ENCODE measurements at places on chromosomes 6 and 20.
A peak's percentile ranks its signal among the peaks of the same experiment; 100 is the strongest.

DNA sequence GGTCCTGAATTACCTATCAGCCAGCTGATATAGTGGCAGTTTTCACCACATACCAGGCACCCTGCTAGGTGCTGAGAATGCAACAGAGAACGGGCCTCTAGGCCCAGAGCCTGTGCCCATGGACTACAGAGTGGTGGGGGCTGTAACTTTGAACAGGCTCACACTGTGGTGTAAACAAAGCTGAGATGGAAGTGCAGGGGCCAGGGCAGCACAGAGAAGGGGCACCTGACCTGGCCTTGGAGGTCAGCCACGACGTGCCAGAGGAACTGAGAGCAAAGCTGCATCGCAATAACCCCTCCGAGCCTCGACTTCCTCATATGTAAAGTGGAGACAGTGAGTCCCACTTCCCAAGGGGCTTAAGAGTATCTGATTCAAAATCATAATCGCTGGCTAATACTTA lies 105.8 kb downstream of the MAFB start:
- DNase-seq: no peak

- no peak for DNase-seq
These were observed 228.5 kb downstream of the ZMYND8 start for GRCh38 chr20:47127999-47128398.

DNA sequence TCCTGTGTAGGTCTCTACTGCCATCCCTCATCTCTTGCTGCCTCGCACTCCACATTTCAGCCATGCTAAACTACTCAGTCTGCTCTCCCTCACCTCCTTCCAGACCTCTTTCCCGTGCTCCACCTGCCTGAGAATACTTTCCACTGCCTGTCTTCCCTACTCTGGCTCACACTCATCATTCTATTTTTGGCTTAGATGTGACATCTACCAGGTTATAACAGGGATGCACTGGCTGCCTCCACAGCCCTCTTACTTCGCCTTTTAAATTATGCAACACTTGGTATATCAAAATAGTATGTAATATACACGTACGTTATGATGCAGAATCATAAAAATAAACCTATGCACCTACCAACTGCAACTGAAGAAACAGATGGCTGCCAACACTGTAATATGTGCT lies 222.8 kb upstream of the DTNBP1 start:
- no peak for DNase-seq

DNA sequence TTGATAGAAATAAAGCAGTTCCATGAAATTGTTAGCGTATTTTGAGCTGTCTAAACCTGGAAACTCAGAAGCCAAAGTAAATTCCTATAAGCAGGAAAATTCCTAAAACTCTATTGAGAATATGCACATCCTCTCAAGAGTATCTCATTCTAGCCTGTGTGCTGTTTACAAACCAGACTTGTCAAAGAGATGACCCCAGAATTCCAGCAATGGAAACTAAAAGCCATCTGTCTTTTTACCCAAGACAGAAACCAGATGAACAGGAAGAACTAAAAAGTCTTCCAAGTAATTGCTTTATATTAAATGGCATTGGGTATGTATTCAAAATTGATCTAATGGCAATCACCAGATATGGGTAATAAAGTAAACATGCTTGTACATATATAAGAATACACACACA lies 92.6 kb downstream of the COL19A1 start:
- no peak for DNase-seq

GRCh38 chr6:107330168-107330567 lies 129.2 kb downstream of the PDSS2 start:
- DNase-seq: no peak

- DNase-seq: no peak
These were observed 61.6 kb downstream of the SRC start for GRCh38 chr20:37407573-37408002.

- no peak for DNase-seq
These were observed 102.8 kb upstream of the TMEM181 start for GRCh38 chr6:158457131-158457530.

DNA sequence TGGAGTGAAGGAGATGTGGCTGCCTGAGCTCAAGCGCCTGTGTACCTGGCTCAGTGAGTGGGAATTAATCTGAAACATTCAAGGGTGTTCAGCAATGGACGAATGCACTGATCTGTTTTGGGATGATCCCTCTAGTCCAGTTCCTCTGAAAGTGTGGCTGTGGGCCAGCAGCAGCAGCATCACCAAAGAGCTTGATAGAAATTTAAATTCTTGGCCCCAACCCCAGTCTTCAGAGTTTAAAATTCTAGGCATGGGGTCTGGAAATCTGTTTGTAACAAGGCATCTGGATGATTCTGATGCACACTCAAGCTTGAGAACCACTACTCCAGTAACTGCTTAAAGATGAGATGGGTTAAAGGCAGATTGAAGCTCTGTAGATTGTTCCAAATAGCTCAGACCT lies 59.2 kb downstream of the STMND1 start:
- DNase-seq: no peak

- DNase-seq: no peak
These were observed 13.5 kb downstream of the THBS2 start for GRCh38 chr6:169240125-169240524.

DNA sequence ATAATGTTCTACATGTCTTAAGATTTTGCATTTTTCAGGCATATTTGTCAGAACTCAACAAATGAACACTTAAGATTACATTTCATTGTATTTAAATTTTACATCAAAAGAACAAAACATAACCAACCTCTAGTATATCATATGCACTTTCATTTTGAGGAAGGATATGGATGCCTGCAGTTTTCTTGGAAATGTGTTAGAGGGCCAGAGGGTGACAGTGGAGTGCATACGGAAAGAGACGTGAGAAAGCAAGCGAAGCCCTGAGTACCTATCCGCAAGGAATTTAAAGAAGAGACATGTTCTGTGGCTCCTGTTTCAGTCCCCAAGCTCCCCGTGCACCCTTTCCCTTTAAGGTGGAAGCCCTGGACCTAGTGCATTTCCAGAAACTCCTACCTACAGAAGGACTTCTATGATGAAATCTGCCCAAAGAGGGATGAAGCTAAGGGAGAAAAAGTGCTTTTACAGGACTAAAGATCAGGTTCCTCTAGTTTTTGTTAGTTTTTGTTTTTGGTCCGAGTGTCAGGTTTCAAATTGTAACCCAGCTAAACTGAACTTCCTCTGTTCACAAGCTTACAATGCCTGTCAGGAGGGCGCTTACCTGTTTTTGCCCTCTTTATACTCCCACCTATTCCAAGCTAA lies 38.8 kb downstream of the EZR start:
- no peak for DNase-seq

DNA sequence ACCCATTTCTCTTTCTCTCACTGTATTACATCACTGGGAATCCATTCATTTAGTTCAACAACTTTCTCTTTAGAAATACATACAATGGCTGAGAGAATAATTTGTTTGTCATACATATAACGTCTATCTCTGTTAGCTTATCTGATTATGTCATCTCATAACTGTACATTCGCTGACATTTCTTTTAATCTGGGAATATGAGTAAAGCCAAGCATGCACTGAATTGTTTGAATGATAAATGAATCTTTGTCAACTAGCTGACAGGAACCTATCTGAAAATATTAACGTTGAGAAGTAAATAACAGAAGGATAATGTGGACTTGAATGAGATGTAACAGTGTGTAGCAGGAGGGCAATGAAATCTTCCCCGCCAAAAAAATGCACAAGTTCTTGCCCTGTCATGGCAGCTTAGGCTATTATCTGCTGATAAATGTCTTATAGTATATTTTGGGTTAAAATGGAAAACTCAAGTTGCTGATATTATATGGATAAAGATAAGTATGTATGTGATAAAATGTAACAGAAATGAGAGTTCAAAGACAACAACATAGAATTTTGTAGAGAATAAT lies 581.2 kb upstream of the ADGRB3 start:
- DNase-seq: no peak

DNA sequence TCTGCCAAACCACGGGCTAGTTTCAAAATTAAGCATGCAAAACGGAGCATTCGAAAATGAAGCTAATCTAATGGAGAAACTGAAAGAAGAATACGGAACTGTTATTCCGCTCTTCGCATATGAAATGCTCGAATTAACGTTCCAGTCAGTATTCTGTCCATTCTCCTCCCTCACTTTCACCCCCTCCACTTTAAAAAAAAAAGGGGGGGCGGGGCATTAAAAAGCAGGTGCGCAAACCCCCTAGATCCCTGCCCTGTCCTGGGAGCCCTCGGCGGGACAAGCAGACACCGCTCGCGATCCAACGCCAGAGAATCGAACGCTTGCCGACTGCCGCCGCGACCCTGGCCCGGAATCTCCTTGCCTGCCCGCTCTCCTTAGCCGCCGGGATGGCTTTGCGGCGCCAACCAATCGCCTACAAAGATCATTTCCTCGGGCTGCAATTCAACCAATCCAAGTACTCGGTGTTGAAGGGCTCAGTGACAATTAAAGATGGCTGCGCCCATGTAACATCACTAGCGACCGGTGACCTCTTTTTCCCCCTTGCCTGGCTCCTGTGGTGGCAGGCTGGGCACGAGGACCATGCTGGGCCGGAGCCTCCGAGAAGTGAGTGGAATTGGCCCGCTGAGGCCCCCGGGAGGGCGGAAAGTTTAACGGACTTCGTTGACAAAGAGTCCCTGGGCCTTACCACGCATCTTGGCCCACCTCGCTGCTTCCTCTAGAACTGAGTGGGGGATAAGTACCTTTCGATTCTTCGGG lies at the start of the genes QRSL1 and RTN4IP1:
Gene QRSL1 (plus strand): TSS at position 476 of the 756 bp plus-strand sequence. CDS start 104 bp downstream, at position 580.
Gene RTN4IP1 (minus strand): TSS at position 396 of the 756 bp plus-strand sequence. CDS start 477 bp downstream, outside the sequence.
- peak; percentile 96 for DNase-seq

GRCh38 chr20:49515586-49515985 lies 33.1 kb upstream of the KCNB1 start:
- no peak for DNase-seq

DNA sequence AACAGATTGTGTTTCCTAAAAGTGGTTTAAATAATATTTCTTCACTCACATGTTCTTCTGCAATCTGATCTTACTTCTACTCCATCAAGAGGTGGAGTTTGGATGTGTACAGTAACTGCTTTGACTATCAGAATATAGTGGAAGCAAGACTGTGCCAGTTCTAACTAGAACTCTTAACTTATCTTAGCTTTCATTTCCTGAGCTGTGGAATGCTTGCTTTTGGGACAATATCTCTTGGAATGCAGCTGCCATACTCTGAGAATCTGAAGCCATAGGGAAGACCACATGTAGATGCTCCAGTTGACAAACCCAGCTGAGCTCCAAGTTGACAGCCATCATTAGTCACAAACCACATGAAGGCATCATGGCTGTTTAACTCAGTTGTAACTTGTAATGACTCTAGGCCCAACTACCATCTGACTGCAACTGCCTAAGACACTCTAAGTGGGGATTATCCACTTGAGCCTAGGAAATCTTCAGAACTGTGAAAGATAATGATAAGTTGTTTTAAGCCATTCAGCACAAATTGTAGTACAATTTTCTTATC lies 40.8 kb upstream of the MAN1A1 start:
- DNase-seq: no peak

- DNase-seq: peak; percentile 72
These were observed 2.2 kb upstream of the BFSP1 start for GRCh38 chr20:17533396-17533795.

- DNase-seq: no peak
These were observed 50.4 kb downstream of the TCP11 start for GRCh38 chr6:35090734-35091133.

DNA sequence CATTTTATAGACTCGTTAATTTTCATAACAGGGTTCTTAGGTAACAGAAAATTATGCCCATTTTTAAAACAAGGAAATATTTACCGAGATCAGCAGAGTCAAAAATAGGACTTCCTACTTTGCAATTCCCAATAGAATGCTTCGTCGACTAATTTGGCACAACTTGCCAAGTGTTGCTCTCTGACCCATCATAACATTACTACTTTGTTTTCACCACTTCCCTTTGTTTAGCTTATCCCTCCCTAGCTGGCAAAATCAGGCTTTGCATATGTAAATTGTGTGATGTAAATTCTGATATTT lies 914 bp upstream of the RANBP9 start:
- DNase-seq: no peak

- no peak for DNase-seq
These were observed 196.5 kb downstream of the GMPR start for GRCh38 chr6:16434885-16435284.

DNA sequence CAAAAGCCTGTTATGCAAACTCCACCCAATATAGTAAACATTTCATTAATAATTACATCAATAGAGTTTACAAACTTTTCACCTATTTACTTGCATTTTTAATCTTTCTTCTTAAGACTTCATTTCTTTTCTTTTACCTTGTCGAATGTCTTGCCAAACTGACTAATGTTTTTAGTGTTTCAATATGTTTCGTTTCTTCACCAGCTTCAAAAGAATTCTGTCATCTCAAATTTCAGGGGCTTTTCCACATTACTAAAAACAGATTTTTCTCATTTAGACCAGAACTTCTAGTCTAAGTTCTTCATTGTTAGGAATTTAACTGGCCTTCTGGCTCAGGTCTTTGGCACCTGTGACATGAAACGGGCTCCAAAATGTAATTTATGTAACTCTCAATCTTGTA lies 196.5 kb downstream of the ARHGAP18 start:
- DNase-seq: peak; percentile 90

GRCh38 chr6:33589731-33590530 lies 9.9 kb upstream of the BAK1 start:
- DNase-seq: peak; percentile 74

DNA sequence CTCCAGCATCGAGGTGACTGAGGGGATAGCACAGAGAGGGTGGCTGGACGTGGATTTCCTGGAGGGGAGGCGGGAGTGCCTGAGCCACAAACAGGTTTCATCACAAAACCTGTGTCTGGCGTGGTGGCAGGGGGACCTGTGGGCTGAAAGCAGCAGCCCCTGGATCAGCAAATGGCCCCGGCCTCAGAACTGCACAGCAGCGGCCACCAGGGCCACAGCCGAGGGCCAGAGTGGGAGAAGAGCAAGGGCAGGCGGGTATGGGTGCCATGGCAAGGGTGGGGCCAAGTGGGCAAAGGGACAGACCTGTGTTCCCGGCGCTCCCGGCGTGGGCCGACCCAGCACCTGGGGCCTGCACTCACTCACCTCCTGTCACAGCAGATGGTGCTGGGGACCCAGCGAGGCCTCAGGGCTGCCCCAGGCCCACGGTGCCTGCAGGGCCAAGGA lies 19.0 kb downstream of the NTSR1 start:
- no peak for DNase-seq

DNA sequence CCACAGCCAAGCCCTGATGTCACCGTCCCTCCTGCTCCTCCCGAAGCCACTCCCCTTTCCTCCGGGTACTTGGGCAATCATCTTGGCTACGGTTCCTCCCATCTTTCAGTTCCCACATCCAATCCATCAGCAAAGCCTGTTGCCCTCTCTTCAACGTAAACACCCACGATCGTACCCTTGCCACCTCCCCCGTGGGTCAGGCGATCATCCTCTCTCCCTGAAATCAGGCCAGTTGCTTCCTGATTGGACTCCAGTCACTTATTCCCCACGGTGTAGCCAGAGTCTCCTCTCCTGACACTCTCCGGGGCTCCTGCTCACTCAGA lies 44.5 kb downstream of the SULF2 start:
- DNase-seq: no peak

Data from adipocyte (in vitro differentiated cells).